T-helper 2 cell treated with Interferon-gamma antibody and Interleukin-4, amounts not matched to agents 5 μg/mL and 100 μg/mL, for 36 hours (primary cell): ENCODE measurements at places on chromosomes 7 and 10.

DNA sequence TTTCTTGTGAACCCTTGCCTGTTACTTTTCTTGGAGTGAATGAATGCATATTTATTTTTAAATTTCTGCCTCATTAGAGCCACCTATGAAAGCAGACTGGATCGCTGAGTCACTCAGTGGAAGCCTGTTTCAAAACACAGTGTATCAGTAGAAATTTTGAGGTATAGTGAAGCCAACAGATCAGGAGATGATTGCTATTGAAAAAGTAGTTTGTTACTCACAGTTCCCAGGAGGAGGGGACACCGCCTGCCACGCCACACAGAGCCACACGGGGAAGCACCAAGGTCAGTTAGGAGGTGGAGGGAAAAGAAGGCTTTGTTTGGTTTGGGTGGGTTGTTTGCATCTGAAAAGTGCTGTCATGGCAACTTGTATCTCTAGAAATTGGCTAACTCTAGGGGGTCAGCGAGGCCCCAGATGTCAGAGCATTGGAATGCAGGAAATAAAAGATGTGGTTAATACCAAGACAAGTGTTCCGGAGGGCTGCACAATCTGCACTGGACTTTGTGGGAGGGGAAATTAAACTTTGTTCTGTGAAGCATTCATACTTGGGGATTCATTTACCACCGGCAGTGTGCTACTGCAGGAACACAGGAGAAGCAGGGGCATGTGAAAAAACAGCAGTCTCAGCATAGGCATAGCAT is 106.4 kb upstream of the SDK1 start:
- no peaks in the 10 kb centered on the region for H3K4me1 ChIP-seq
- DNase-seq, result no peak

DNA sequence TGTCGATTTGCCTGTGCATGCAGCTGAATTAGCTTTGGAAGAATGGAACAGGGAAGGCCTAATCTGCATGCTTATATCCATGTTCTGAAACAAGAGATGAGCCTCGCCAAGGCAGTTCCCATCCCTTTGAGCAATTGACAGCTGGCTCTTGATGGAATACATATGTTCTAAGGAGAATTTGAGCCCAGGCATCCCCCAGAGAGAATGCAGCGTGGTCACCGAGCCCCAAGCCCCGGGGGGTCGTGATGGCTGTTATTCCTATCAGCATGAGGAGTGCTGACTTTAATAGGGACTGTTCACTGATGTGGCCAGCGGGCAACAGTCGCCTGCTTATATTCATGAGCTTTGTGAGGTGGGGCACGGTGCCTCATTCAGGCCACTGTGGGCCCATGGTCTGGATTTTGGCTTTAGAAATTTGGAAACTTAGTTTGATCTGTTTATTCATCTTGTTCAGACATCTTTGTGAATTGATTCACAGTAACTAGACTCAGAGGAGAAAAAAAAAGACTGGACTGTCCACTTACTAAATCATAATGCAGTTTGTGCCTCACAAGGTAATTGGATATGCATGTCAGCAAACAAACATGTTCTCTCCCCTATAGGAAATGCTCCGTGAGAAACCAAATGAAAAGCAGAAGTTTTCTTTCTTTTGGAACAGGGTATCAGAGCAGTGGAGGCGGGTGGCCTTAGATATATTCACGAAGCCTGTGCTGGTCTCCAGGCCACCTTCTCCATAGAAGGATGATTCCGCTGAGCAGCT is 204.9 kb downstream of the CCDC3 start:
- no peaks in the 10 kb centered on the region for H3K4me1 ChIP-seq
- H3K4me3 ChIP-seq, result no peak overlapping the region
- no peaks in the 10 kb centered on the region for H3K36me3 ChIP-seq
- H3K27ac ChIP-seq, result no peak overlapping the region
- DNase-seq, result no peak
- no peaks in the 10 kb centered on the region for H3K27me3 ChIP-seq

DNA sequence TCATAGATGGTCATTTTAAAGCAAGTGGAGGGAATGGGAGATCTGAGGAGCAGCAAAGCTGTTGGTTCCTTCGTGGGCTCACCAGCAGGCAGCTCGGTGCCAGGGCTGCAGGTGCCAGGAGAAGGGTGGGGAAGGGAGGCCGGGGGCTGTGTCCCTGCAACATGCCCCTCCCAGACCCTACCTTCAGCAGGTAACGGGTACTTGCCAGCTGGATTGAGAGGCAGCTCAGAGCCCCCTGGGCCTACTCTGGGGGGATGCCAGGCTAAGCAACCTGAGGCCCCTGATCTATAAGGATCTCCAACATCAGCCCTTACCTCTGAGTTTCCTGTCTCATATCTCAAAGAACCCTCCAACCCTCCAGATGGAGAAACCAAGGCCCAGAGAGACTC is 173.3 kb downstream of the NEURL1 start:
- no peak for DNase-seq
- no peaks in the 10 kb centered on the region for H3K27me3 ChIP-seq
- peaks cover 3% of the 10 kb centered on the region for H3K36me3 ChIP-seq
- no peak overlapping the region for H3K4me3 ChIP-seq
- H3K4me1 ChIP-seq, result peaks cover 12% of the 10 kb centered on the region
- H3K27ac ChIP-seq, result no peak overlapping the region

GRCh38 chr7:156473476-156474240 is 166.9 kb upstream of the RNF32 start:
- no peaks in the 10 kb centered on the region for H3K4me1 ChIP-seq
- no peak for DNase-seq

DNA sequence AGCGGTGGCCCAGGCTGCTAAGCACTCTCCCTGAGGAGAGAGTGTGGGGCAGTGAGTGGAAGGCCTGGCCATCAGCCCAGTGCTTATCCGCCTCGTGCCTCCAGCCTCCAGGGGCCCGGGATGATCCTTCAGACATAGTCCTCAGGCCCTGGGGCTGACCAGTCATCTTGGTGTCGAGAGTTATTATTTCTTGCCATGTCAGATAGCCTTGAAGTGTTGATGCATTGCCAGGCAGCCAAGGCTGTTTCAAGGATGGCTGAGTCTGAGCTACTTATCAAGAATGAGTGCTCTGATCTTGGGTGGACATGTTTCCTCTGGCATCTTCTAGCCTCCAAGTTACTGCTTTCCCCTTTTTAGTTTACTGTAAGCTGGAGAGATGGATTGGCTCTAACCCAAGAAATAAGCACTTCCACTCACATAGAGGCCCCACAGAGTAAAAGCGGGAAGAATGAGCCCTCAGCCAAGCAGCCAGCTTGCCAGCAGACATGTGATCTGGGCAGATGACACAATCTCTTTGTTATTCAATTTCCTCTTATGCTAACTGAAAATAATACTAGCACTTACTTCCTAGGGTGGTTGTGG is 136.5 kb upstream of the NAMPT start:
- H3K36me3 ChIP-seq, result peaks cover 4% of the 10 kb centered on the region
- H3K27ac ChIP-seq, result no peak overlapping the region
- no peak overlapping the region for H3K4me3 ChIP-seq
- no peak for DNase-seq

GRCh38 chr7:36391436-36392198 is 2.0 kb downstream of the ANLN start:
- H3K36me3 ChIP-seq, result peaks cover 45% of the 10 kb centered on the region
- peak; percentile 29 for DNase-seq
- peaks cover 40% of the 10 kb centered on the region for H3K4me1 ChIP-seq
- H3K27ac ChIP-seq, result peak overlapping the region; percentile 81

DNA sequence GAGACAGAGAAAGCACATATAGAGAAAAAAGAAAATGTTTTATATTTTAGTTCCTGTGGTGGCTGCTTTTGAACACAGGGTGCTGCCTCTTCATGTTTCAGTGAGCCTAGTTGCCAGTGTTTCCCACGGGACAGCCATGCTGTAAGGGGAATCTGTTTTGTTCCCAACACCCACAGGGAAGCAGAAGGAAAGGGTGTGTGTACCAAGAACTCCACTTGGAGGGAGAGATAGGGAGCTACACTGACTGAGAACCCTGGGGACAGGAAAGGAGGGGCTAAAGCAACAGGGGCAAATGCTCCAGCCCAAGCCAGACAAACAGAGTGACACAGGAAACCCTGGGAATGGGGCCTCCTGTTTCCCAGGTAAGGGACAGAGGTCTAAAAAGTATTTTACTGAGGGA is 40.2 kb downstream of the FRMPD2 start:
- peaks cover 7% of the 10 kb centered on the region for H3K27me3 ChIP-seq
- DNase-seq, result no peak
- H3K4me3 ChIP-seq, result no peak overlapping the region
- no peaks in the 10 kb centered on the region for H3K36me3 ChIP-seq
- H3K4me1 ChIP-seq, result peaks cover 15% of the 10 kb centered on the region
